Left colon (tissue), 2 donors: ENCODE measurements at places on chromosomes 4 and X. TPM values are rescaled to one million over a fixed set of nuclear protein-coding genes. Genes with fewer than 3 reads are reported as not detected.

Gene ARHGAP36
- total RNA-seq = 0.42 TPM

Gene COL4A6
- total RNA-seq = 1.0 TPM

Gene MAGEA2B
- total RNA-seq = not detected

DNA sequence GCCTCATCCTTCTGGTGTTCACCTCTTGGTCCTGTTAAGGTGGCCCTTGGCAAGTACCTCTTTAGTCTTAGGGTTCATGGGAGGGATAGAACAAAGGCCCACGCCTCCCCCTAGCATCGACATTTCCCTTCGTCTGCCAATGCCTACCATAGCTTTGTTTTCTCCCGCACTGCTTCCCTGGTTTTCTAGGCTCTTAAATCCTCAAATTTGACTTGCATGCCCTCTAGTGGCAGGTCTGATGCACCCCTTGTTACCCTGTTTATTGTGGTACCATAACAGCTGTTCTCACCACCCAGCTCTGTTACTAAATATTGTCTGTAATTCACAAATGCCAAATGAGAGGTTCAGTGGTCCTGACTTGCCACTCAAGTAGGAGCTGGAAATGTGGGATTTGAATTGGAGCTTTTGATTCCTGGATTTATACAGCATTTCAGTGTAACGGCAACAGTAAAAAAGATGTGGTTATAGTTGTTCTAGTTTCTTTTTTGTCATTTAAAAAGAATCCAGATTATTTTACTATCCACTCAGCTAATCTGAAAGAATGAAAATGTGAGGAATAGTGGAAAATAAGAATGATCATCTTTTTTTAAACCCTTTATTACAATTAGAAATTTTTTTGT, 100.1 kb downstream of the REPS2 start:
- peak; percentile 44 for DNase-seq

- DNase-seq = no peak
These were observed 158.4 kb downstream of the CHIC2 start for GRCh38 chr4:53905941-53906377.
